Sigmoid colon (tissue), 7 donors: ENCODE measurements at places on chromosomes 16 and 17. TPM values are rescaled to one million over a fixed set of nuclear protein-coding genes. Genes with fewer than 3 reads are reported as not detected.

DNA sequence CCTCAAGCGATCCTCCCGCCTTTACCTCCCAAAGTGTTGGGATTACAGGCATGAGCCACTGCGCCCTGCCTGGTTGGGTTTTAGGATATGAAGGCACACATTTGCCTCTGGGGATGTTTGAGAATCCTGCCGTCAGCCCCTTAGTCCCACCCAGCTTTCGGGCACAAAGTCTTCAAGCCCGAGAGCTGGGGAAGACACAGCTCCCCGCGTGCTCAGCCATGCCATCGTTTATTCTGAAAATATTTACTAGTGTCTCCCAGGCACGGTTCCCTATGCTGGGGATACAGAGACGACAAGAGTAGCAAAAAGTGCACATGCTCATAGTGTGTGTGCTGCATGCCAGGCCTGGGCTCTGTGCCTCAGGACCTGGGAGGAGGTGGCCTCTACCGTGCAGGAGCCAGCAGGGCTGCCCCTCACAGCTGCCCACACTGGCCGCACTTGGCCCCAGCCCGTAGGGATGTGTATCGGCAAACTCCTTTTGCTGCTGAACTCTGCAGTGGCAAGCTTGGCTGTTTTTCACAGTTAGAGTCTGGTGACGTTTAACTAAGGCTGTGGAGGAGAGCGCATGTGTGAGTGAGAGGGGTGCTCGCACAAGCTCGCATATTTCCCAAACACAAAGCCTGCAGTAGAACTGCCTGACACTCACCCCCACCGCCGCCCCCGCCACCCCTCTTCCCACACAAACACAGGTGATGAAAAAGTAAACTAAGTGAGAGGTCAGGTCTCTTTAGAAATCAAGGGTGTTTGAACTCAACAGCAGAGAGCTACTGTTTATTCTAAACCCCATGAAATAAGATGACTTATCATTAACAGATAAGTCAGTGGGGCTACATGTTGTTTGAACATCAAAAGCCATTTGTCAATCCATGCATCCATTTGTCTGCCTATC is 266.4 kb downstream of the MRTFB start:
- peaks cover 11% of the 10 kb centered on the region for H3K4me1 ChIP-seq
- no peaks in the 10 kb centered on the region for H3K36me3 ChIP-seq
- peak overlapping the region; percentile 28 for H3K27ac ChIP-seq
- no peaks in the 10 kb centered on the region for H3K27me3 ChIP-seq

Gene C17orf78
- total RNA-seq: not detected

GRCh38 chr16:84361546-84361945 is 6.8 kb upstream of the ATP2C2 start:
- H3K27ac ChIP-seq: no peak overlapping the region
- H3K27me3 ChIP-seq: no peaks in the 10 kb centered on the region
- H3K4me1 ChIP-seq: no peaks in the 10 kb centered on the region
- H3K4me3 ChIP-seq: no peak overlapping the region

DNA sequence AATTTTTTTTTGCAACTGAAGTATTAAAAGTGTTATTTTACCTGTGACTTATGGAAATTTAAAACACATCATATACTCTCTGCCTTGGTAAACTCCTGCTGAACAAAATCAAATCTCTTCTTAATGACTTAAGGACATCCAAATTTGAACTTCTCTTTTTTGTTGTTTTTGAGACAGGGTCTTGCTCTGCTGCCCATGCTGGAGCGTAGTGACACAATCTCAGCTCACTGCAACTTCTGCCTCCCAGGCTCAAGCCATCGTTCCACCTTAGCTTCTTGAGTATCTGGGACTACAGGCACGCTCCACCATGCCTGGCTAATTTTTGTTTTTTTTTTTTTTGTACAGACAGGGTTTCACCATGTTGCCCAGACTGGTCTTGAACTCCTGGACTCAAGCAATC is 56.1 kb downstream of the SKAP1 start:
- peaks cover 6% of the 10 kb centered on the region for H3K27me3 ChIP-seq
- no peak overlapping the region for H3K4me3 ChIP-seq
- H3K4me1 ChIP-seq: no peaks in the 10 kb centered on the region
- no peak overlapping the region for H3K27ac ChIP-seq
- no peaks in the 10 kb centered on the region for H3K36me3 ChIP-seq

- peaks cover 27% of the 10 kb centered on the region for H3K36me3 ChIP-seq
- H3K27ac ChIP-seq: no peak overlapping the region
- H3K4me1 ChIP-seq: no peaks in the 10 kb centered on the region
- H3K4me3 ChIP-seq: no peak overlapping the region
- no peaks in the 10 kb centered on the region for H3K27me3 ChIP-seq
These were observed 43.7 kb upstream of the GOSR1 start for GRCh38 chr17:30433514-30433913.

- no peak overlapping the region for H3K4me3 ChIP-seq
- no peak for DNase-seq
- H3K36me3 ChIP-seq: no peaks in the 10 kb centered on the region
- no peaks in the 10 kb centered on the region for H3K27me3 ChIP-seq
- no peaks in the 10 kb centered on the region for H3K4me1 ChIP-seq
These were observed 162.3 kb downstream of the ABCA8 start for GRCh38 chr17:68792873-68793272.

DNA sequence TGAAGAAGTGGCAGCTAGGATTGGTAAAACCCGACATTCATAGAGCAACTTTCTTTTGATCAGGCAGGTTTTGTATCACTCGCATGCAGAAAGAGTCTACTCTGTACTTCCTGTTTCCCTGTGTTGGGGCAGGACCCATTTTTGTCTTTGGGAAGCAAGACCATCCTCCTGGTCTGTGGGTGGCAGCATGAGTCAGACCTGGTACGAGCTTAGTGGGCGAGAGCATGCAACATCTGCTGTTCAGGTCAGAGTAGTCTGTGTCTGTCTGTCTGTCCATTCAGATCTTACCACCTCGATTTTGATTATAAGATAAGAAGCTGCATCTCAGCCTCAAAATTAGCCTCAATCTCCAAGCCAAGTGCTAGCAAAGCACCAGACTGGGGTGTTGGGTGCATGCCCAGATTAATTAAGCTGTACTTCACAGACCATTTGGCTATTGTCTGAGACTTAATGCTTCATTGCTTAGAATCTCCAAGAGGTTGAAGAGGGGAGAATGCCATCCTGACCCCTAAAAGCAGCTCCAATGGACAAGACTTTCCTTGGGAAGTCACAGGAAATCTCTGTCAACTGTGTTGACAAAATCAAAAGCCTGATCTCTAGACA is 110.9 kb downstream of the XYLT1 start:
- H3K4me1 ChIP-seq: peaks cover 59% of the 10 kb centered on the region
- H3K27me3 ChIP-seq: no peaks in the 10 kb centered on the region
- H3K27ac ChIP-seq: no peak overlapping the region

GRCh38 chr17:39305978-39306377 is 80.2 kb upstream of the STAC2 start:
- no peak for DNase-seq
- no peaks in the 10 kb centered on the region for H3K27me3 ChIP-seq
- peaks cover 11% of the 10 kb centered on the region for H3K4me1 ChIP-seq
- H3K27ac ChIP-seq: no peak overlapping the region

DNA sequence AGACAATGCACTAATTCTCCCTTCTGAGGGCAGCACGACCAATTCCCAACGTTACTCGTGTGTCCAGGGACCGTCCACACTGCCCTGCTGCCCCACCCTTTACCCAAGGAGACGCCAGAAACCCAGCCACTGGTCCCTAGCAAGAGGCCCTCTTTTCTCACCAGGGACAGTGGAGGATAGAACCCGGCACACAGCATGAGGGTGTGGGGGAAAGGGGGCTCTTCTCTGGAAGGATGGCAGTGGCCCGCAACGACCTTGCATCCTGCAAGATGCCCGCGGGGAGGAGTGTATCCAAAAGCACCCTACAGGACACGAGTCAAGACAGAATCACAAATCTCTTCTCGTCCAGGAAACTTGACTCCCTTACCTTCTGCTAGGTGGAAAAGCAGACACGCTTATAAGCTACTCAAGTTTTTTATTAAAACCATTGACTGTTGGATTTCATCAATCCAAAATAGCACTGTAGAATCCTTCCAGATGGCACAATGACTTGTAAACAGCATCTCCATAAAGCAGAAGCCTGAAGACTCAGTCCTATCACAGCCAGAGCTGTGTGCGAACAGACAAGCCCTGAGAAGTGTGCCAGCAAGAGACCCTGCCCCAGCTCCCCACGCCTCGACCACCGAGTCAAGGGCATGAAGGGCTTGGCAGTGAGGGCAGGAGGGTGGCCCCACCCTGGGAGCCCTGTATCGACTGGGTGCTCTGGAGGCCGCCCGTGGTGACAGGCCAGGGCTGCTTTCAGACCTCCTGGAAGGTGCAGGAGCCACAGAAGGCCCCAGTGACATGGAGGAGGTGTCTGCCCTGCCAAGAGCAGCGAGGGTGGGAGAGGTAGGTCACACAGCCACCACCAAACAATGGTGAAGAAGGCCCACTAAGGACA is 103.8 kb downstream of the ANKRD11 start:
- H3K36me3 ChIP-seq: no peaks in the 10 kb centered on the region
- H3K27me3 ChIP-seq: no peaks in the 10 kb centered on the region
- H3K4me3 ChIP-seq: no peak overlapping the region
- H3K4me1 ChIP-seq: no peaks in the 10 kb centered on the region
- DNase-seq: peak; percentile 54
- no peak overlapping the region for H3K27ac ChIP-seq

- no peaks in the 10 kb centered on the region for H3K36me3 ChIP-seq
- peak; percentile 0 for DNase-seq
- H3K27ac ChIP-seq: no peak overlapping the region
- no peaks in the 10 kb centered on the region for H3K4me1 ChIP-seq
- no peaks in the 10 kb centered on the region for H3K27me3 ChIP-seq
These were observed 63.0 kb upstream of the NKD1 start for GRCh38 chr16:50485232-50485631.

Gene OTOP3
- total RNA-seq: not detected

- H3K27ac ChIP-seq: peak overlapping the region; percentile 98
- peak; percentile 73 for DNase-seq
- H3K36me3 ChIP-seq: peaks cover 7% of the 10 kb centered on the region
- H3K4me3 ChIP-seq: peak overlapping the region; percentile 93
- no peaks in the 10 kb centered on the region for H3K27me3 ChIP-seq
These were observed 472 bp upstream of the NME2 start for GRCh38 chr17:51165680-51166197.

- H3K4me3 ChIP-seq: no peak overlapping the region
- DNase-seq: no peak
- peaks cover 10% of the 10 kb centered on the region for H3K4me1 ChIP-seq
- peak overlapping the region; percentile 69 for H3K27ac ChIP-seq
These were observed 1.4 kb downstream of the LPCAT2 start for GRCh38 chr16:55510185-55510805.

DNA sequence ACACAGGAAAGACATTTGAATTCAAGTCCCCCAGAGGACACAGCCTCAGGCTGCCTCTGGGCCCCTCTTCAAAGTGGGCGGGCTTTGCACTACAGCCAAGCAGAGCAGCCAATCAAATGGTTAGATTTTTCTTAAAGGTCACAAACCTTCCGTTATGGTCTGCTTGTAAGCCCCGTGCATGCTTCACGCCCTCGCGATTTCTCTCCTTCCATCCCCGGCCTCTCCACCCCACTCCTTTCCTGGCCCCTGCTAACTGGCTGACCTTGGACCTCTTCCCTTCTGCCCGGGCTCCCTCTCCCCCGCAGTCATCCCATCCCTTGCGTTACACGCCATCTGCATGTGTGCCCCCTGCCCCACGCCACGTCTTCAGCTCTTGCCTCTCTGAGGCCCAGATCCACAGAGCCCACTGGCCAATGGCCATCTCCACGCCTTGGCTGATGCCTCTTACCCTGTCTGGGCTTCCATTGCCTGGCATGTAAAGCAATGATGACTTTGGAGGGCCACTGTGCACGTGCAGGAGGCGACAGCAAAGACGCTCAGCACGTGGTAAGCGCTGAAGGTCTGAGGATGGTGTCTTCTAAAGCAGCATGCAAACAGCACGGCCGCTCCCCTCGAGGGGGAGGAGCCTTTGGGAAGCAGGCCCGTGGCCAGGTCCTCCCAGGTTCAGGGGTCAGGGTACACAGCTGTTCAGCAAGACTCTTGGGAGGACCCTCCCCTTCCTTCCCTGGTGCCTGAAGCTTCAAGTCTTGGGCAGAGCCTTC is 86.8 kb downstream of the ZDHHC7 start:
- H3K27ac ChIP-seq: peak overlapping the region; percentile 48
- DNase-seq: peak; percentile 71
- H3K4me1 ChIP-seq: peaks cover 2% of the 10 kb centered on the region
- H3K36me3 ChIP-seq: no peaks in the 10 kb centered on the region
